ENCODE measurements at places on chromosomes 7 and 10. TPM values are rescaled to one million over a fixed set of nuclear protein-coding genes. Genes with fewer than 3 reads are reported as not detected.

The LRRC18 gene
- total RNA-seq = not detected

The CYP3A5 gene
- 0.22 TPM for total RNA-seq

The ADIRF gene
- total RNA-seq = not detected

The ADAMTS14 gene
- 1.9 TPM for total RNA-seq

The LIPF gene
- total RNA-seq = not detected

GRCh38 chr7:10476642-10477041 is 497.0 kb upstream of the PHF14 start:
- H3K4me3 ChIP-seq = no peak overlapping the region
- H3K27me3 ChIP-seq = no peaks in the 10 kb centered on the region
- no peak overlapping the region for H3K27ac ChIP-seq
- H3K36me3 ChIP-seq = no peaks in the 10 kb centered on the region
- H3K4me1 ChIP-seq = no peaks in the 10 kb centered on the region
- no peak for DNase-seq

DNA sequence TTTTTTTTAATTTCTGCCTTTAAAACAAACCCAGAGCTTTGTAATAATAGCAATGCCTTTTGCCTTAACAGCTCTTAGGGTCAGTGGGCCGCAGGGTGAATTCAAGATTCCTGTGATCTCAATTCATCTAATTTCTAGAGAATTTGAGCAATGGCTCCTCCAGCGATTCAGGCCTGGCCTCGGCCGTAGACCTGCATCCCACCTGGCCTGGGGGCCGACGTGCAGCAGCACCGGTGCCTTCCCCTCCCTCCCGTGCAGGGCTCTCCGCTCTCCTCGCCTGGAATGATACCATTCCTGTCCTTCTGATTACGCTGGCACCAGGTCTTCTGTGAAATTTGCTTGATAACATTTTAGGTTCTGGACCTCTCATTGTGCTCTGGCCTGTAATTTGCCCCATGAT is 172.5 kb downstream of the ADARB2 start:
- no peaks in the 10 kb centered on the region for H3K27me3 ChIP-seq
- H3K4me3 ChIP-seq = no peak overlapping the region
- no peaks in the 10 kb centered on the region for H3K4me1 ChIP-seq
- no peak for DNase-seq
- no peaks in the 10 kb centered on the region for H3K36me3 ChIP-seq

DNA sequence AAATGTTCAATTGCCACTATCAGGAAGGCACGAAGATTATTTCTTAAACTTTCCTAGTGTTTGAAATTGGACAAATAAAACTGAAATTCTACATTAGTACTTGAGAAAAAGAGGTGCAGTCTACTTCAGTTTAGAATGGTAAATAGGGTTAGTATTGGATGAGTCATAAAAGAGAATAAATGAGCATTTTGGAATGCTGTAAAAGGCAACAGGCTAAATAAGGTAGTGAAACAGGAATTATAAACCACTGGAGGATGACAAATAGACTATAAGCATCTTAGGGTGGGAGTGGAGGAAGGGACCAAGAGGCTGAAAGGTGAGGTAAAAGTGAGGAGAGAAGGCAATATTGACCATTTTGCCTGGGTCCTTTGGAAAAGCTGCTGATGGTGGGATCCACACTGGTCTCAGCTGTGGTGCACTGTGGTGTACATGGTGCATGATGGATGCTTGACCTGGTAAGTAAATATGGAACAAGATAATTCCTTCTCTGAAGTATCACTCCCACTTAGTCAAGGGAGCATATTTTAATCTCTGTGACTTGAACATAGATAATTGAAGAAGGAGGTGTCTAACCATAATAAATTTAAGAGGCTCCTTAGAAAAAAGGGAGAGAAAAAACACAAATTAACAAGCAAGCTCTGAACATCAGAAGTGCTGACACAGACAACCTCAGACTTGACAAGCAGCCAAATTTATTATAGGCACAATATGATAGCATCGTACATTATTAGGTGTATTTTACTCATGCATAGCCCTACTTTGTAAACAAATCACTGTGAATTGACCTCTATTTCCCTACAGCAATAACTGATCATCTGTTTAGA is 76.4 kb upstream of the SCIN start:
- peaks cover 4% of the 10 kb centered on the region for H3K36me3 ChIP-seq
- H3K27me3 ChIP-seq = no peaks in the 10 kb centered on the region
- H3K4me3 ChIP-seq = no peak overlapping the region
- peaks cover 2% of the 10 kb centered on the region for H3K4me1 ChIP-seq

- H3K27ac ChIP-seq = no peak overlapping the region
- no peaks in the 10 kb centered on the region for H3K27me3 ChIP-seq
- H3K4me3 ChIP-seq = no peak overlapping the region
- no peaks in the 10 kb centered on the region for H3K4me1 ChIP-seq
- no peaks in the 10 kb centered on the region for H3K36me3 ChIP-seq
- DNase-seq = no peak
Observed at GRCh38 chr7:29138588-29138987, 7.7 kb downstream of the CPVL start.

DNA sequence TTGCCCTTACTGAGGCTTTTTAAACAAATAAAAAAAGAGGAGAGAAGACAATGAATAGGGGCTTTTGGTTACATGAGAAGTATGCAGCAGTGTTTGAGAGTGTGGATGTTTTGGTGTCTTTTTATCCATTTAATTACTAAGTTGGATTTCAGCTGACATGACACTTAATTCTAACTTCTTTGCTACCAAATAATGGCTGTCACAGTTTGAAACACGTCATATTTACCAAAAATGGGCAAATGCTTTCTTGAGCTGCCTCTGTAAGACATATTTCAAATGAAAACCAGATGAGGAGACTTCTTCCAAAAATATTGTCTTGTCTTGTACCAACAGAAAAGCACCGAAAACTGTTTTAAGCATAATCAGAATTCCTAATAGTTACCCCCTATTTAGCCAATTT is 4.0 kb downstream of the ABCB4 start:
- DNase-seq = no peak

DNA sequence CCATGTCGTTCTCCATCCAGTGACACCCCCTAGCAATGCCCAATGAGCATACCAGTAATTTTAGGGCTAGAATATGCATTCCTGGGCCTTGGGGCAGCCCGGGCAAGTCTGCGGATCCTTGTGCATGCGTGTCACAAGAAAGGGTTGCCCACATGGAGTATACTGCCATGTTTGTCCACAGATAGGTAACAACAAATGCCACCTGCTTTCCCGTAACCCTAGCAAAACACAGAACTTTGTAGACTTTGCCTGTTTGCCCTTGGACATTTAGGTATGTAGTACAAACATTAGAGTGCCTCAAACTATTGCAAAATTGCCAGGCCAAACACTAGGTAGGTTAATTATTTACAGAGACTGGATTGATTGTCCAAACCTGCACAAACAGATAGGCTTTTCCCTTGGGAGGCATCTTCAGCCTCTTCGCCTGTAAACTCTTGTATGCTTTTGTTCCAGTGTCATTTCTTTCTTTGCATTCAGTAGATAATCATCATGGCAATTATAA is 117.0 kb downstream of the ADCY1 start:
- no peaks in the 10 kb centered on the region for H3K27me3 ChIP-seq
- no peak overlapping the region for H3K27ac ChIP-seq
- no peak for DNase-seq
- H3K4me1 ChIP-seq = no peaks in the 10 kb centered on the region
- H3K36me3 ChIP-seq = peaks cover 12% of the 10 kb centered on the region

DNA sequence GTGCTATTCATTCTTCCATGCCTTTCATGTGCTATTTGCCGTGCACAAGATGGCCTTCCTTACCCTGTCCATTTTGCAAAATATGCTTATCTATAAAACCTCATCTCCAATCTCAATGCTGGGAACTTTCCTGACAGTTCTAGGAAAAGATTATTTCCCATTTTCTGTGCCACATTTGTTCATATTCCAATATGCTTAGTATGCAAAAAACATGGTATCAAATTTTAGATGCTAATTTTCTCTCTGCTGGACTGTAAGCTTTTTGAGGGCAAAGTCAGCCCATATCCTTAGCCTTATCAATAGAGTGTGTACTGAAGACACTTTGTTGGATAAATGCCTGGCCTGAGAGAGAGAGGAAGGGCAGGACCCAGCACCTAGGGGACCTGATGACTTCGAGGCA is 39.4 kb downstream of the MGAM2 start:
- no peak overlapping the region for H3K27ac ChIP-seq
- H3K36me3 ChIP-seq = no peaks in the 10 kb centered on the region
- H3K4me3 ChIP-seq = no peak overlapping the region
- DNase-seq = no peak

GRCh38 chr7:23967949-23968599 is 258.1 kb downstream of the STK31 start:
- H3K27ac ChIP-seq = no peak overlapping the region
- no peak overlapping the region for H3K4me3 ChIP-seq
- H3K27me3 ChIP-seq = no peaks in the 10 kb centered on the region

- H3K36me3 ChIP-seq = no peaks in the 10 kb centered on the region
- H3K27ac ChIP-seq = no peak overlapping the region
- no peaks in the 10 kb centered on the region for H3K4me1 ChIP-seq
- H3K27me3 ChIP-seq = no peaks in the 10 kb centered on the region
- no peak overlapping the region for H3K4me3 ChIP-seq
- DNase-seq = peak; percentile 42
Observed at GRCh38 chr7:65832281-65832680, 40.6 kb upstream of the VKORC1L1 start.

- DNase-seq = no peak
- no peaks in the 10 kb centered on the region for H3K27me3 ChIP-seq
- no peak overlapping the region for H3K4me3 ChIP-seq
- H3K27ac ChIP-seq = no peak overlapping the region
Observed at GRCh38 chr10:4260483-4261124, 475.6 kb upstream of the KLF6 start.

DNA sequence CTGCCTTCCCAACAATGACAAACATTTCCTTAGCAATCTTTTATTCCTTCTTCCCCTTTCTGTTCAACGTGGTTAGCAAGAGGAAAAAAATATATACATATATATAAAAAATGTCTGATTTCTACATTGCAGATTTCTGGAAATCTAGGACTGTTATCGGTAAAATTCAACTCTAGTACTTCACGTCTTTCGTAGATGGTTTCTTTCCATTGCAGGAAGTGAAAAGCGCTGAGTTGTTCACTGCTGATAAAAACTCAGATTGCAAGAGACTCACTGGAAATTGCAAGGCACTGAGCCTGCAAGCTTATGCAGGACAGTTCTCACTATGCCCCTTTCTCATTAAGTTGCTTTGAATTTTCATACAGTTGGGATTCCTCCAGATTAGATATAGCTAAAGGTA is 23.9 kb downstream of the KIN start:
- H3K27me3 ChIP-seq = no peaks in the 10 kb centered on the region
- DNase-seq = no peak
- H3K36me3 ChIP-seq = peaks cover 81% of the 10 kb centered on the region
- H3K4me3 ChIP-seq = no peak overlapping the region

- H3K36me3 ChIP-seq = no peaks in the 10 kb centered on the region
- H3K4me3 ChIP-seq = no peak overlapping the region
- no peaks in the 10 kb centered on the region for H3K4me1 ChIP-seq
- DNase-seq = no peak
- no peak overlapping the region for H3K27ac ChIP-seq
- H3K27me3 ChIP-seq = no peaks in the 10 kb centered on the region
Observed at GRCh38 chr7:39379416-39379815, 186.8 kb upstream of the YAE1 start.

GRCh38 chr10:13792006-13792405 is 205.2 kb downstream of the PRPF18 start:
- H3K36me3 ChIP-seq = peaks cover 9% of the 10 kb centered on the region
- no peak for DNase-seq
- no peak overlapping the region for H3K4me3 ChIP-seq
- H3K4me1 ChIP-seq = peaks cover 4% of the 10 kb centered on the region
- no peaks in the 10 kb centered on the region for H3K27me3 ChIP-seq

GRCh38 chr7:41720046-41720445 is 17.2 kb upstream of the INHBA start:
- no peaks in the 10 kb centered on the region for H3K4me1 ChIP-seq
- no peak for DNase-seq
- no peaks in the 10 kb centered on the region for H3K36me3 ChIP-seq
- H3K4me3 ChIP-seq = no peak overlapping the region
- no peak overlapping the region for H3K27ac ChIP-seq
- H3K27me3 ChIP-seq = no peaks in the 10 kb centered on the region

DNA sequence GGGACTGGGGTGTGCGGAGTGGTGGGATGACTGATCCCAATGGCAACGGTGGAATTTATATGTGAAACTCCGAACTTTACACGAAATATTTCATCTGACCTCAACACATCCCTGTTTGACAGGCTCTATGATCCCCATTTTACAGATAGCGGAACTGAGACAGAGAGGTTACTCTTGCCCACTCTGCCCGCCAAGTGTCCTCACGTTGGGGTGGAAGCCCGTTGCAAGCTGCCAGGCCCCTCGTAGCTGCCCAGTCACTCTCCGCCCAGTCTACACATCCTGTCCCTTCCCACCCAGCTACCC is 397 bp upstream of the NFE2L3 start:
- no peaks in the 10 kb centered on the region for H3K27me3 ChIP-seq
- H3K4me3 ChIP-seq = peak overlapping the region; percentile 81
- H3K4me1 ChIP-seq = peaks cover 19% of the 10 kb centered on the region
- H3K36me3 ChIP-seq = peaks cover 6% of the 10 kb centered on the region
- DNase-seq = no peak

DNA sequence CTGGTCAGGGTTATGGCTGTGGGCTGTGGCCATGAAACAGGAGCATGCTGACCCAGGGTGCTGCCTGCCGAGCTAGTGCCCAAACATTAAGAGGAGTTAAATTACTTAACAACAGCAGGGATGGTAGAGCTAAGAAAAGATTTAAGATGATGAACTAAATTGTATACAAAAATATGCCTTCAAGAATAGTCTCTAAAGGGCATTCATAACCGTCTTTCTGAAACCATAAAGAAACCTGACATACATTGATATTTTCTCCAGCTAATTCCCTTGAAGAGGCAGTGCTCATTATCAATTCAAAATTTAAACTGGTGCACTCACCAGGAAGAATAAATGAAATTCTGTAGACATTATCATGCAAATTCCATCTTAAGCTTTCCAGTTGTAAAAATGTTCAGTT is 265.8 kb upstream of the TAC1 start:
- H3K4me3 ChIP-seq = no peak overlapping the region
- DNase-seq = no peak
- H3K36me3 ChIP-seq = peaks cover 2% of the 10 kb centered on the region
- no peaks in the 10 kb centered on the region for H3K27me3 ChIP-seq
